ENCODE measurements at places on chromosomes 3 and 15.

GRCh38 chr3:177133860-177134815 lies 63.1 kb downstream of the TBL1XR1 start:
- no peak for DNase-seq

DNA sequence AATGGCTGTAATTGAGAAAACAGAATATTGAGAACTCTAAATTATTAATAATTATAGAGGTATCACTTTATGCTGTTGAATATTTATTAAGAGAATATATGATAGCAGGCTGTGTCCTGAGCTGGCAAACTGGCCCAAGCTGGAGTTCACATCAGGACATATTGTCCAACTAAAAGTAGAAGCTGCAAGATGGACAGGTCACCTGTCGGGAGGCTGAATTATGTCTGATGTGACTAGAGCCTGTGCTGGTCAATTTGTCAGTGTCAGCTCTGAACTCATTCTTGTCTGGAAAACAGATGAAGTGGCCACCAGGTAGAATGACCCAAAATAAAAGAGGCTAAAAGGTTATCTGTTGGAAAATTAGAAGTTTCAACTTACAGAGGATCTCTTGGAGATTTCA lies 392.2 kb downstream of the LRTM1 start:
- DNase-seq, result no peak

GRCh38 chr3:4322635-4323034 lies 19.5 kb downstream of the SETMAR start:
- DNase-seq, result no peak

GRCh38 chr3:124840331-124840730 lies 46.8 kb downstream of the ITGB5 start:
- DNase-seq, result no peak

GRCh38 chr15:35491173-35491572 lies 54.8 kb downstream of the DPH6 start:
- DNase-seq, result no peak

DNA sequence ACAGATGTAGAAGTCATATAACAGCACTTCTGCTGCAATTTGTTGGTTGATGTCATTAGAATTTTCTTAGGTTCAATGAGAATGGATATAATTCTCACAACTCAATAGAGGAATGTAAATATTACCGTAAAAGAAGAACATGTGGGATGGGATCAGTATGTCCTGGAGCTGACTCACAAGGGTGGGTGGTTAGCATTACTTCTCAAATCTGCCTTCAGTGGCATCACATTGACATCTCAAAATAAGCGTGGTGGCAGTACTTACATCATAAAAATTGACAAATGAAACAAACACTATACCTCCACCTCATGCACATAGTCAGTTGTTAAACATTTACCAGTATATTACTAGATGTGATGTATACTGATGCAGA lies 1068.0 kb upstream of the CADM2 start:
- DNase-seq, result no peak
